Activated T-helper 1 cell treated with anti-CD3 and anti-CD28 coated beads, Interleukin-12 subunit alpha, Interleukin-12 subunit beta, Interleukin-2, Interleukin-4 antibody, amounts not matched to agents 30 ng/mL and 10 ng/mL and 1 ng/mL, durations not matched to agents 14 hours and 24 hours and 36 hours (primary cell): ENCODE measurements at places on chromosomes 2 and 18. TPM values are rescaled to one million over a fixed set of nuclear protein-coding genes. Genes with fewer than 3 reads are reported as not detected.

RFX8 gene
- 0.78 and 1.2 TPM in 2 replicates for total RNA-seq

RNF144A gene
- total RNA-seq = 14.4 and 16.6 TPM in 2 replicates

ACMSD gene
- total RNA-seq = not detected in 2 replicates

- no peak for DNase-seq
Observed at GRCh38 chr2:241771286-241772062, 5.1 kb upstream of the GAL3ST2 start.

DNA sequence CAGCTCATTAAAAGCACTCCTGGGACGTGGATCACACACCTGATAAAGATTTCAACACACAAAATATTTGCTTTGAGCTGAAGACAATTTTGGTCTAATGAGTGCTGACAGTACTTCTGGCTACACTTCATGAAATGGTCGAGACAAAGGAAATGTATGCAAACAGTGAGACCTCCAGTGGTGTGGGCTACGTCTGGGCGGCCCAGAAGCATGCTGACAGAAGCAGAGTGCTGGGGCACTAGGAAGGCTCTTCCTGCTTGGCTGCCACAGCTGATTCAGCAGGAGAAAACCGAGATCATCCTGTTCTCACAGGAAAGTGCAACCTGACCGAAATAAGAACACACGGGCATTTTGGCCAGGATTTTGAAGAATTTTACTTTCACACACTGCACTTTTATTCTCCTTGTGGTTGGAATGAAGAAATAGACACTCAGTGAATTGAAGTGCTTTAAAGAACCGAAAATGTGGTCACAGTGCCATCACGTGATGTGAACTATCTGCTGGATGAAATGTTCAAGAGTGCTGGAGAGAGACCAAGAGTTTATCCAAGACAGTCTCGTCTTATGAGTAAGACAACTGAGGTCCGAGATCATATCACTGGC is 149.5 kb downstream of the CCBE1 start:
- no peak for DNase-seq

- no peak for DNase-seq
Observed at GRCh38 chr2:227506456-227506855, 34.5 kb downstream of the AGFG1 start.

DNA sequence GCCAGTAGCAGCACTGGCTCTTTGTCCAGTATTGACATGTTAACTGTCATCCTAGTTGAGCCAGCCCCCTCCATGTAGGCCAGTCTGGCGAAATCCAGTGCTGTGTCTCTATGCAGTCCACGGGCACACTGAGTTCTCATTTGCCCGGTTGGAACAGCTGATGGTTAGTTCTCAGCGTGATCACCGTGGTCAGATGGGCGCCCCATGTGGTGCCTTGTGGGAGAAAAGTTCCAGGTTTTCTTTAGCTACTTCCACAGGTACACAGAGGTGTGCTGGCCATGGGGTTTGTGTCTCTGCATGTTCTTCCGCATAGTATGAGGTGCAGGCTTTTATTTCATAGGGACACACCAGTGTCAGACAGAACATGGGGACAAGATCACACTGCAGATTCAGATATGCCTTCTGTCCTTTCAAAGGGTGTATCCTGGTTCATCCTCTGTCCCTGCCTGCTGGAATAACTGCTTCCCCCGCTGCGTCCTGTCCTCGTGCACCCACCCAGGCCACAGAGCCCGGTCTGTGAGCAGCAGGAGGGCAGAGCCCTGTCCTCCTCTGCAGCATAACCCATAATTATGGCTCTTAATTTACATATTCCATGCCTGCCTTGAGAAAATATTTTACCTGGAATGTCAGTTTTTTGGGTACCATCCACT is 334.1 kb downstream of the GBX2 start:
- DNase-seq = no peak

GRCh38 chr18:8966821-8967220 is 135.7 kb upstream of the NDUFV2 start:
- DNase-seq = no peak

GRCh38 chr18:54830866-54831265 is 2.6 kb downstream of the RAB27B start:
- DNase-seq = no peak

GRCh38 chr2:26946841-26947784 is 23.3 kb upstream of the MAPRE3 start:
- DNase-seq = no peak

DNA sequence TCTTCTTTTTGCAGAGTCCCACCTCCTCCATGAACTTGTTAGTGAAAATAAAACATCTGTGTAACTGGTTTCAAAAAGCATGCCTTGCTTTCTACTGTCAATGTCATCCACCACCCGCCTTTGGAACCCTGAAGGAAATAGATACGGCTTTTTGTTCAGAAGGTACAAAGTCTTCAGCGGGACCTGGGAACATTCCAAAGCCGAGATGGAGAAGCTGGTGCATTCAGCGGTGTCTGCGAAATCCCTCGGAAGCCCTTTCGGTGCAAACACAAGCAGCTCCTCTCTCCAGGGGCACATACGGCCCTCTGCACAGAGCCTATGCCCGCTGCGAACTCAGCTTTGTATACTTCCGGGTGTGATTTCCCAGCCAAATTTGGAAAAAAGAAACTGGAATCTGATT is 555.8 kb upstream of the SALL3 start:
- no peak for DNase-seq
